ENCODE measurements at places on chromosomes 2 and 18. TPM values are rescaled to one million over a fixed set of nuclear protein-coding genes. Genes with fewer than 3 reads are reported as not detected.

GRCh38 chr2:122063716-122064115, 308.3 kb downstream of the TSN start:
- no peaks in the 10 kb centered on the region for H3K4me1 ChIP-seq
- H3K4me3 ChIP-seq, result no peak overlapping the region
- H3K36me3 ChIP-seq, result no peaks in the 10 kb centered on the region
- H3K27ac ChIP-seq, result no peak overlapping the region
- no peaks in the 10 kb centered on the region for H3K27me3 ChIP-seq

DNA sequence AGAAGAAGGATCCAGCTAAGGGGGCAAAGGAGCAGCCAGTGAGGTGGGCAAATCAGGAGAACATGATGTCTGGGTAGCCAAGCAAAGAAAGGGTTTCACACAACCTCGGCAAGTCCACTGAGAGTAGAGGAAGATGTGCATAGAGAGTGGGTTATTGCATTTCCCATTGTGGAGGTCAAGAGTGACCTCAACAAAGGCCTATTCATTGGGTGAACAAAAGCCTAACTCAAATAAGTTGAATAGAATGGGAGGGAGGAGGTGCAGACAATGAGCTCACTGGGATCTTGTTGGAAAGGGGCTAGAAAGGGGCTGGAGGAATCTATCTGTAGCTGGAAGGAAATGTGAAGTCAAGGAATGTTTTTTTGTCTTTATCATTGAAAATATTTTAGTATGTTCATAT, 14.0 kb upstream of the PDCL3 start:
- H3K4me1 ChIP-seq, result no peaks in the 10 kb centered on the region
- no peak for DNase-seq
- H3K27ac ChIP-seq, result no peak overlapping the region
- H3K36me3 ChIP-seq, result no peaks in the 10 kb centered on the region

TMEM178A gene
- total RNA-seq, result 0.42 TPM

- H3K27ac ChIP-seq, result no peak overlapping the region
- no peak for DNase-seq
- H3K4me1 ChIP-seq, result no peaks in the 10 kb centered on the region
- H3K36me3 ChIP-seq, result no peaks in the 10 kb centered on the region
- no peak overlapping the region for H3K4me3 ChIP-seq
Measured at GRCh38 chr18:59878644-59879043, 21.2 kb upstream of the PMAIP1 start.

DSG4 gene
- total RNA-seq, result not detected

DNA sequence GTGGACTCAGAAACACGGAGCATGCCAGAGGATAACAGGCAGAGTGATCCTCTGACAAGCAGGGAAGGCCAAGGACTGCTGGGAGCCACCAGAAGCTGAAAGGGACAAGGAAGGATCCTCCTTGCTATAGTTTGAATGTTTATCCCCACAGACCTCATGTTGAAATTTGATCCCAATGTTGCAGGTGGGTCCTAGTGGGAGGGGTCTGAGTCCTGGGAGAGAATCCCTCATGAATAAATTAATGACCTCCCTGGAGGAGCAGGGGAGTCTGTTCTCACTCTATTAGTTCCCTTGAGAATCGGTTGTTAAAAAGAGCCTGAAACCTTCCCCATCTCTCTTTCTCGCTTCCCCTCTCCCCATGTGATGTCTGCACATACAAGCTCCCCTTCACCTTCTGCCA, 124.4 kb downstream of the FBXO15 start:
- no peaks in the 10 kb centered on the region for H3K36me3 ChIP-seq
- H3K27ac ChIP-seq, result no peak overlapping the region
- H3K4me3 ChIP-seq, result no peak overlapping the region
- no peak for DNase-seq
- no peaks in the 10 kb centered on the region for H3K4me1 ChIP-seq

DNA sequence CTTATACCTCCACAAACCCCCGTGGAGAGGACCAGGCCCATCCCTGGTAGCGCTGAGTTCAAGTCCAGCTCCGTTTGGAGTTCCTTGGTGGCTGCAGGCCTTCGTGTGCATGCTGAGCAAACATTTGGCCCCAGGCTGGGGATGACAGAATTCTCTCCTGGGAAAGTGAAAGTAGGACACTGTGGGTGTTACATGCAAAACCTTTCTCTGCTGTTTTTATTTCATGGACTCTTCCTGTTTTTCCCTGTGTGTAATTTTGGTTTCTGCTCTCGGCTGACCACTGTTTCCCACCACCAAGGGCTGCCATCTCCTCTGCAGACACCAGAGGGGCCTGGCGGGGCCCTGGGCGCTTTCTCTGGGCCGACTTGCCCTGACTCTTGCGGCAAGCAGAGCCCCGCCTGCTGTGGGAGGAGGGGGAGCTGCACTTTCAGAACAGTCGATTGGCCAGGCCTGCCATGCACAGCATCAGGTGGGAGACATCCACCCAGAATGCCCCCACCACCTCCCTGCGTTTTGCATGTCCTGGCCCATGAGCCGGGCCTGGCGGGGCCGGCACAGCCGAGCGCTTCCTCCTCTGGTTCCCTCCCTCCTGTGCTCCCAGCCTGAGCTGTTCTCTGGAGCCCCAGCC, 102.4 kb downstream of the CABLES1 start:
- no peak for DNase-seq
- H3K4me3 ChIP-seq, result peak overlapping the region; percentile 36
- H3K27ac ChIP-seq, result peak overlapping the region; percentile 41
- H3K4me1 ChIP-seq, result peaks cover 9% of the 10 kb centered on the region

MAPK4 gene
- 1.7 TPM for total RNA-seq

MC5R gene
- total RNA-seq, result not detected

DNA sequence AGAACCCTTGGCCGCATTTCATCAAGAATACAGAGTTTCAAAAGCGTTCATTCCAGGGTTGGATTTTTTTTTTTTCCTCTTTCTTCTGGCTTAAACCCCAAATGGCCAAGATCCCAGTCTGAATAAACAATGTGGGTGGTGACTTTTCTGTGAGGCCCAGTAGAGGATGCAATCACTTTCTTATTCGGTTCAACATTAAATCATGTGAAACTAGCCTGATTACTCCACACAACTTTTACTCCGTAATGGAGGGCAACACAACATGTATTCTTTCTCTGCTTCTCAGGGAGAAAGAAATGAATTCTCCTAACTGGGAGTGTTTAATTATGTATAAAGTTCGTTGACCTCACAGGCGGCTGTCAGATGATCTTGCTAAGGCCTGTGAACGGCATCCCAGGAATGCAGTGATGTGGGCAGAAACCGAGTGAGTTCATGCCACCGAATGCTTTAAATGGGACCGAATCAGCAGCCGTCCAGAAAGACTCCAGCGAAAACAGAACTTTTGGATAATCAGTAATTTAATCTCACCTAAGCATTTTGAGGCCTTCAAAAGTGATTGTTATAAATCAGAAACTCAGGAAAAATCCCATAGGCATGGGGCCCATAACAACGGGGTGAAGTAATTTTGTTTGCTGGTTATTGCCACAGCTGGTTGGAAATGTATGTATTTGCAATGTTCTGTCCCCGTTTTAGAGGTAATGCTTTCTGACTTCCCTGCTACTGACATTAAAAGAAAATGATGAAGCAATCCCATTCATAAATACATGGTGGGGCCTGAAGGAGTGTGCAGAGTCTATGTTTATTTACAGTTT, 81.5 kb downstream of the BCL2 start:
- DNase-seq, result no peak
- H3K27ac ChIP-seq, result peak overlapping the region; percentile 76
- H3K36me3 ChIP-seq, result no peaks in the 10 kb centered on the region
- peak overlapping the region; percentile 16 for H3K4me3 ChIP-seq

GRCh38 chr2:155364766-155365165, 666.3 kb downstream of the KCNJ3 start:
- no peaks in the 10 kb centered on the region for H3K36me3 ChIP-seq
- H3K27me3 ChIP-seq, result no peaks in the 10 kb centered on the region
- no peak overlapping the region for H3K4me3 ChIP-seq
- no peaks in the 10 kb centered on the region for H3K4me1 ChIP-seq
- H3K27ac ChIP-seq, result no peak overlapping the region
- DNase-seq, result no peak

GRCh38 chr18:77622009-77622692, 372.5 kb downstream of the GALR1 start:
- H3K36me3 ChIP-seq, result no peaks in the 10 kb centered on the region
- H3K4me1 ChIP-seq, result no peaks in the 10 kb centered on the region
- H3K4me3 ChIP-seq, result no peak overlapping the region
- H3K27ac ChIP-seq, result no peak overlapping the region

DNA sequence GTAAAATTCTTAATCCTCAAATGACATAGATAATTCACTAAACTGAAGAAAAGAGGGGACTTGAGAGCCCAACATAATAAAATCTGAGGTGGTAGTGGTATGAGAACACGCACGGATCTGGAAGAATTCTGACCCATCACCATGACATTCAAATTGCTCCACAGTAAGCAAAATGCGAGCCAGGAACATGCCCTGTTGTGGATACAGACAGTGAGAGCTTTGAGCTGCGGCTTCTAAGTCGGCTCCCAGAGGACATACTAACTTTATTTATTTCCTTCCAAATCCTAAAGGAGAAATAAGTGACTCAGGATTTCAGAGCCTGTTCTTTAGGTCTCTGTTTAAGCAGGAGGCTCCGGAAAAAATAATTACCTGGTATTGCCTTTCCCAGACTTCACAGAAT, 143.4 kb upstream of the SMAD7 start:
- H3K36me3 ChIP-seq, result peaks cover 15% of the 10 kb centered on the region
- DNase-seq, result no peak
- no peak overlapping the region for H3K4me3 ChIP-seq
- no peak overlapping the region for H3K27ac ChIP-seq
- no peaks in the 10 kb centered on the region for H3K4me1 ChIP-seq
- H3K27me3 ChIP-seq, result no peaks in the 10 kb centered on the region

CMPK2 gene
- total RNA-seq, result 12.2 TPM

DNA sequence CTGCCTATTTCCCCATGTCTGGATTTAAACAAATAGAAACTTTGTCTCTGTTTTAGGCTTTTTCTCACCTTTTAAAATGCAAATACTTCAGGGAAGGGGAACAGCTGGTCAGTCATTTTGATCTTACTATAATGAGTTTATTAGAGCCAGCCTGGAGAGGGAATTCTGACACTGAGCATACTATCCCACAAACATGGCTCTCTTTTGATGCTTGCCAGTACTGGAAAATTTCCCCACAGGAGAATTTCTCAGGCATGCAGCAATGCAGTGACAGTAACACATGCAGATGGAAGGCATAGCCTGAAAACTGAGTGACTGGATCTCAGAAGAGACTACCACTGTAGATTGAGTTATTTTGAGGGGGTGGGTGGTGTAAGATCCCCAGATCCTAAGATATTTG, 974.3 kb upstream of the CELF4 start:
- H3K27ac ChIP-seq, result no peak overlapping the region
- no peaks in the 10 kb centered on the region for H3K27me3 ChIP-seq
- no peaks in the 10 kb centered on the region for H3K36me3 ChIP-seq
- H3K4me1 ChIP-seq, result no peaks in the 10 kb centered on the region
- H3K4me3 ChIP-seq, result no peak overlapping the region
- no peak for DNase-seq

DNA sequence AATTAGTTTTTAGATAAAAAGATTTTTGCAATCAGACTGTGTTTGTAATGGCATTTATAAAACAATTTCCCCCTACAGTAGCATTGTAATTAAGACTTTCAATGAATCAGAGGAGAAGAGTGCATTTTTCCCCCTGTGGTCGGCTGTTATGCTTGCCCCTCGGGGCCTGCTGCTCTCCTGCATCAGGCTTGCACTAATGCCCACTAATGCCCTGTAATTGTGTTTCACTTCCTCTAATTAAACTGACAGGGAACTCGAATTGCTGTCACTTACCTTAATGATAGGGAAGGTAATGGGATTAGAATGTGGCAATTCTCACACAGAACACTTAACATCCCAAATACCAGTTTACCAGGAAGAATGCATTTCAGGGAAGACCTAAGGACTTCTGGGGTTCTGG, 61.2 kb upstream of the LRRTM1 start:
- H3K36me3 ChIP-seq, result no peaks in the 10 kb centered on the region
- H3K4me3 ChIP-seq, result no peak overlapping the region
- H3K27me3 ChIP-seq, result no peaks in the 10 kb centered on the region
- no peak for DNase-seq
- H3K4me1 ChIP-seq, result no peaks in the 10 kb centered on the region

- DNase-seq, result no peak
- H3K4me1 ChIP-seq, result no peaks in the 10 kb centered on the region
Measured at GRCh38 chr18:23033056-23033455, 99.9 kb downstream of the RBBP8 start.

DNA sequence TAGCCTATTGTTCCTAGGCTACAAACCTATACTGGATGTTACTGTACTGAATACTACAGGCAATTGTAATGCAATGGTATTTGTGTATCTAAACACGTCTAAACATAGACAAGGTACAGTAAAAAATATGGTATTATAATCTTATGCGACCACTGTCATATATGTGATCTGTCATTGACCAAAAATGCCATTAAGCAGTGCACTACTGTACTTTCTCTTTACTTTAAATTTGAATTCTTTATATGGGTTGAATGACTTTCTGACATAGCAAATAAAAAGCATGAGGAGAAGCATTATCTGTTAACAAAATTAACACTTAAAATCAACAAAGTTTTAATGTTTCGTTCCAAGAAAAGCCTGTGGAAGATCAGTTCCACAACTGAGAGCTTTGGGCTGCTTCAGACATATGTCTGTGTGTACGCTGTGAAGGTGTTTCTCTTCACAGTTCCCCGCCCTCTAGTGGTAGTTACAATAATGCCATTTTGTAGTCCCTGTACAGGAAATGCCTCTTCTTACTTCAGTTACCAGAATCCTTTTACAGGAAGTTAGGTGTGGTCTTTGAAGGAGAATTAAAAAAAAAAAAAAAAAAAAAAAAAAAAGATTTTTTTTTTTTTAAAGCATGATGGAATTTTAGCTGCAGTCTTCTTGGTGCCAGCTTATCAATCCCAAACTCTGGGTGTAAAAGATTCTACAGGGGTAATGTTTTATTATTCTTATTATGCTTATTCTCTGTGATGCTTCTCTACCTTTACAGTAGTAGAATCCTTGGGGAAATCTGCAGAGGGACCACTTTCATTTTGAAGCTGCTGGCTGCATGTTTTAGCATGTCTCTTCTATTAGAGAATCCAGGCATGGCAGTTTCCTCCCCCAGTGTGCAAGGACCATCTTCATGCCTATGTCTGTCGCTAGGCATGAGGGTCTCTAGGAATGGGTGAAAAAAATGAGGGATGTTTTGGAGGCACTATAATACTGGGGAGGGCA, 54.5 kb downstream of the SCN2A start:
- H3K36me3 ChIP-seq, result no peaks in the 10 kb centered on the region
- peak; percentile 29 for DNase-seq
- H3K27ac ChIP-seq, result no peak overlapping the region
- no peaks in the 10 kb centered on the region for H3K4me1 ChIP-seq
- H3K4me3 ChIP-seq, result no peak overlapping the region

DNA sequence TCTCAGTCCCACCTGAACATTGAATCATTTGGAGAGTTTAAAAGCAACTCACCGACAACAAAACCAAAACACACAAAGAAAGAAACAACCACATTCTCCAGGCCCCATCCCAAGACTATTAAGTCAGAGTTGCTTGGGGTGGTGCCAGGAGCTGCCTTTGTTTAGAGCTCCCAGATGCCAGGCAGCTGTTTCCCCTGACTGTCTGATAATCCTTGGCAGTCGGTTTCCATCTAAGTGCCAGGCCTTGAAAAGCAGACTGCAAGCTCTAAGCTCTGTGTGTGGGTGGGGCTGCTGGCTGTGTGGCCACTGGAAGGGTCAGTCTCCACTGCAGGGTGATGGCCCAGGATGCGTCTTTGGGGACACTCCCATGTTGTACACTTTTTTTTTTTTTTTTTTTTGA, 255.3 kb upstream of the AGAP1 start:
- no peak overlapping the region for H3K27ac ChIP-seq
- no peaks in the 10 kb centered on the region for H3K27me3 ChIP-seq
- no peak for DNase-seq
- no peak overlapping the region for H3K4me3 ChIP-seq
- no peaks in the 10 kb centered on the region for H3K36me3 ChIP-seq

- H3K27ac ChIP-seq, result peak overlapping the region; percentile 91
- no peak for DNase-seq
- no peaks in the 10 kb centered on the region for H3K27me3 ChIP-seq
- peak overlapping the region; percentile 49 for H3K4me3 ChIP-seq
Measured at GRCh38 chr2:33458248-33458819, 18.1 kb upstream of the RASGRP3 start.

UGT1A5 gene
- not detected for total RNA-seq

Data from gastrocnemius medialis (tissue), 4 donors.